ENCODE measurements at places on chromosomes 5 and 9.

DNA sequence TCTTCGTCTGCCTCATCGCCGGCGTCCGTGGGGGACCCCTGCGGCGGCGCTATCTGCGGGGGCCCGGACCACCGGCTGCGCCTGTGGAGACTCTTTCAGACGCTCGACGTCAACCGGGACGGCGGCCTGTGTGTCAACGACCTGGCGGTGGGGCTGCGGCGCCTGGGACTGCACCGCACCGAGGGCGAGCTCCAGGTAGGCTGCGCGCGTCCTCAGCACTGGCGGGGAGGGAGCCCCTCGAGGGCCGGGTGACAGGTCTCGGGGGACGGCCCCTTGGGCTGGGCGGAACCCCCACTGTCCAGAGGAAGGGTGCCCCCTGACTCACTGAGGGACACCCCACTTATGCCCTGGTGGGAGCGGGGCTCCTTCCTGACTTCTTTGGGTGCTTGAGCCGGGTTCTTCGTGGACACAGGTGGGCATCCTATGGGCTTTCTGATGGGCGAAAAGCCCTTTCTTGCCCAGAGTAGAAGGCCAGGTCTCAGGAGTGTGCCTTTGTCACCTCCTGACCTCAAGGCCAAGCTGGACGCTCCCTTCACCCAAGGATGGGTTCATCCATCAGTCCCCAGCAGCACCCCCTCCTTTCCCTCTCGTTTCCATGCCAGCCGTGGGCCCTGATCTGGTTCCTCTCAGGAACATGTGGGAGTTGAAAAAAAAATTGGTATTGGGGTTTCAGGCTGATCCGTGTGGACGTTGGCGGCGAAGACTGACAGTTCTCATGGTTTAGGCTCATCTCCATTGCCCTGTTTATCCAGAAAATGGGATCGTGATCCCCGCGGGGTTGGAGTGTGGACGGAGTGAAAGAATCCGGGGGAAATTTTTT, 564 bp downstream of the SLC25A25 start:
- no peak for DNase-seq

DNA sequence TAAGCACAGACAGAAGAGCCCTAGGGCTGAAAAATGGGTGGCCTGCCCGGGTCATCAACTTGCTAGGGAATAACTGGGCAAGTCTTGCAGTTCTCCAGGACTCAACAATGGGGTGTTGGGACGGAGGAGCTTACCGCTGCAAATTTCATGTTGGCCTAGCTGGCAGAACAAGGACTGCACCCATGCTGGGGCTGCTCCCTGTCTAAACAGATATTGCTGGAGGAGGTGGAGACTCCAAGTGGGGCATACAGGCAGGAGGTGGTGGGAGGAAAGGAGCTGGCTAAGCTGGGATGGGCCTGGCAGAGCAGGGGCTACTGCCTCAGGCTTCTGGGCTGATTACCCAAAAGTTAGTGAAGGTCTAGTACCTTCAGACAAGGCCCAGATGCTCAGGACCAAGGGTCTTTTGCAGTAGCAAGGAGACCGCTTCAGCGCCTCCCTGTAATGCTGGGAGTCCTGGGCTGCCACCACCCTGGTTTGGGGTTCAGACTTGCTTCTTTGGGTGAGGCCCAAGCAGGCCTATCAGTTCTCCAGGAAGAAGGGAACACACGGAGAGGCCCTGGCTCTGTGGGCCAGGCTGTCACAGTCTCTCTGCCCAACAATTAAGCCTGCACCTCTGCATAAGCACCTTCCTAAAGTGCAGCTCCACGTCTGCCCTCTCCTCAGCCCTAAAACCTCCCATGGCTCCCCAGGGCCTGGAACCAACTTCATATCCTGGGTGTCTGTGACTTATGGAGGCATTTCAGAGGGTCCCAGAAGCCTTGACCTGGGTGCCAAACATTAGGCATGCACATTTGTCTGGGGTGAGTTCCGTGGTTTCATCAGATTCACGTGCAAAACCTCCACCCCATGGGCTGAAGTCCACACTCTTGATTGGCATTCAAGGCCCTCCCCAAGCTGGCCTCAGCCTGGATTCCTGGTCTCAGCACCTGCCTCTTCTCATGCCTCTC, 24.2 kb upstream of the KIF12 start:
- DNase-seq = no peak

DNA sequence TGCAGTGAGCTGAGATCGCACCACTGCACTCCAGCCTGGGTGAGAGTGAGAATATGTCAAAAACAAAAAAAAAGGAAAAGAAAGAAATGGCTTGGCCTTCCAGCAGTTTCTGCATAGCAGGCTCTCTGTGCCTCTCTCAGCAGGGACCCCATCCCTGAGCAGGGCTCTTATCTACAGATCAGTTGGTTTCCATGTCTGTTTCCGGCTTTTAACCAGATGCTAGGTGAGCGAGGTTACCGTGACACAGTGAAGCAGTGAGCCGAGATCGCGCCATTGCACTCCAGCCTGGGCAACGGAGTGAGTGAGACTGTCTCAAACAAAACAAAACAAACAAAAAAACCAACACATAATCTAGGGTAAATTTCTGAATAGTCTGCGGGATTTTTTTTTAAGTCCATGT, 51.4 kb downstream of the COL5A1 start:
- no peak for DNase-seq

DNA sequence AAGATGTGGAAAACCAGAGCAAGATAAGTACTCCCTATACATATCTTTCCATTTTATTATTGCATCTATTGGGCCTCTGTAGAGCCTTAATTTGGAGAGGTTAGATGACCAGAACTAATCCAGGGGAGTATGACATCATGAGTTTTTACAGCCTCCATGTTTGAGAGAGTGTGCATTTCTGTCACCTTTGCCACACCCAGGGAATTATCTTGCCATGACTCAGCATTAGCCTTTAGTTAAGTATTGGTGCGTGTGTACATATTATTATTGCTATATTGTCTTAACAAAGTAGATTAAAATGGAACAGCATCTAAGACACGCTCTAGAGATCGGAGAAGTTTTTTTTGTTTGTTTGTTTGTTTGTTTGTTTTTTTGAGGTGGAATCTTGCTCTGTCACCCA, 27.6 kb downstream of the DIMT1 start:
- no peak for DNase-seq

- DNase-seq = no peak
Observed at GRCh38 chr9:94703488-94704140, 22.9 kb upstream of the AOPEP start.

DNA sequence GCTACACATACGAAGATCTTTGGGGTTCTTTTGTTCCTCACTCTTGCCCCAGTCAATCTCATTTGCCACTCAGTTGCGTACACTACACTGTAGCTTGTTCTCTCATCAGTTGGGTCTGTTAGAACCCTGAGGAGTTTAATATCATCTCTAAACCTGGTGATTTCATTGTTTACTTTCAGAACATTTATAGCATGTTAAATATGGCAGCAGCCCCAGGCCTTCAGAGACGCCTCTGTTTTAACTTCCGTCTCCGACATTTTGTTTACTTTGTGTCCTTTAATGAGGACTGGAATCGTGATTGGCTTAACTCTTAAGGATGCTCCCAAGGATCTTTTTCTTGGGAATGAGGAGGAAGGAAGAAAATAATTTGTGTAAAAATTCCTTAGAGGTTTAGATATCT, 510.1 kb downstream of the NR2F1-AS1 start:
- no peak for DNase-seq

- peak; percentile 54 for DNase-seq
Observed at GRCh38 chr9:131608493-131609037, 63.2 kb downstream of the PRRT1B start.

DNA sequence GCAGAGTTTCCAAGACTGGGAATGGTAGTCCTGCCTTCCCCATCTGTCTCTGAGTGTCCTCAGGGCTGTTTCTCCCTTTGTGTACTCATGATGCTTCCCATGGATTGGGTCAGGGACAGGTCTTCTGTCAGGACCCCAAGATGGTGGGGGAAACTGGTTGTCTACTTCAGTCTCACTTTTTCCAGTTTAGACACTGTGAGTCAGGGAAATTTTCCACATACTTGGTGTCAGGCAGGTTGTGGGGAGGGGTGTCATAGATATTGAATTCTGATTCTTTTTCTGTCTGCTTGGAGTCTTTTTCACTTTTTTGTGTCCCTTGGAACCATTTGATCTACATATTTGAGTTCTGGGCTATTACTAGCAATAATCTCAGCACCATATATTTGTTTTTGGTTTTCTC, 10.3 kb downstream of the POLK start:
- no peak for DNase-seq

DNA sequence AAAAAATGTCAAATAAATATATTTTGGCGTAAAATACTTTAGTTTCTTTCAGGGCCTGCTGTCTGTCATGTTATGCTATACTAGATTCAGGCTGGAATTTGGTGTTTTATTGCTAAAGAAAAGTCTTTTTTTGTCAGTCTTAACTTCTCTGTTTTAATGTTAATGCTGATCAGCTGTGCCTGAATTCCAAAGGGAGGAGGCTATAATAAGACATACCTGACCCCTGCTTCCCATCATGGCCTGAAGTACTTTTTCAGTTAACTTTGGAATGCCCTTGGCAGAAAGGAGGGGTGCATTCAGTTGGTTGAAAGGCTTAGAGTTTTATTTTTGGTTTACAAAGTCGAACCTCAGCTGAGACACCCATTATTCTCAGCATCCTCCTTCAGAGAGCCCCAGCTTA, 58.1 kb upstream of the PANK3 start:
- no peak for DNase-seq

GRCh38 chr5:29780401-29780800, 1413.1 kb upstream of the CDH6 start:
- no peak for DNase-seq

DNA sequence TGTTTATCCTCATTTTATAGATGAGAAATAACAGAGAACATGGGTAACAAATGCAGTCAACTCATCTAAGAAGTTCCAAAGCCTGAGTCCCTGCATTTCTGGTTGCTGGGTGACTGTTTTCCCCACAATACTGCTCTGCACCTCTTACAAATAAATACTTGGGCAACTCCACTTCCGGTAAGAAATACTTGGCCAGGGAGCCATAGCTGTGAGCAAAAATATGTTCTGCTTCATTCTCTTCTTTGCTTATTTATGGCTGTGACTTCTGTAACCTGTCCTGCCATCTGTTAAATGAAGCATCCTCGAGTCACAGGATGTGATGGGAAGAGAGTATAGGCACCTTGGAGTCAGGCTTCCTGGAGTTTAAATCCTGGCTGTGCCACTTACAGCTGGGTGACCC, 49.9 kb downstream of the GDNF start:
- DNase-seq = no peak

- no peak for DNase-seq
Observed at GRCh38 chr5:56447656-56448055, 214.5 kb upstream of the ANKRD55 start.

- no peak for DNase-seq
Observed at GRCh38 chr5:131637694-131638093, 2.7 kb upstream of the RAPGEF6 start.

DNA sequence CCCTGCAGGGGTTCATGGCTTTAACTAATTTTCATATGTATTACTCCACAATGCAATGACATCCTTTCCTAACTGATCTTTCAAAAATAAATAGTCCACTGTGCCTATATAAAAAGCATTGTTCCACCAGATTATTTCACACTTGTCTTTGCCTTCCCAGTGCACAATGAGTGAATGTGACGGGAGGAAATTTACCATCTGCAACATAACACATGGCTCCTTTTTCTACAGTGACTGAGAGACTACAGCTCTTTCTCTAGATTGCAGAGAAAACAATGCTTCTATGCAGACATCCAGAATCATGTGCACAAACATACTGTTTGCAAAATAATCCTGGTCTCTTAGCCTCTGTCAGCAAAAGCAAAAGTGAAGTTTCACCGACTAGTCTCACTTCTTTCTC, 483.7 kb upstream of the PIK3R1 start:
- DNase-seq = no peak

DNA sequence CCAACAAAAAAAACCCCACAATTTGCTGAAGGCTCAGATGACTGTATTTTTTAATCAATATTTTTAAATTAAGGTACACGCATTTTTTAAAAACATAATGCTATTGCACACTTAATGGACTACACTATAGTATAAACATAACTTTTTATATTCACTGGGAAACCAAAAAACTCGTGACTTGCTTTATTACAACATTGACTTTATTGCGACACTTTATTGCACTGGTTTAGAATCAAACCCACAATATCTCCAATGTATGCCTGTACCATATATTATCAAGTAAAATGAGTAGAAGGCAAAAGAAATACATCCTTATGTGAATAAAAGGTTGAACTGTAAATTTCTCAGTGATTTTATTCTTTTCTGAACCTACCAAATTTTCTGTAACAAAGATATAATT, 53.7 kb downstream of the RICTOR start:
- no peak for DNase-seq

DNA sequence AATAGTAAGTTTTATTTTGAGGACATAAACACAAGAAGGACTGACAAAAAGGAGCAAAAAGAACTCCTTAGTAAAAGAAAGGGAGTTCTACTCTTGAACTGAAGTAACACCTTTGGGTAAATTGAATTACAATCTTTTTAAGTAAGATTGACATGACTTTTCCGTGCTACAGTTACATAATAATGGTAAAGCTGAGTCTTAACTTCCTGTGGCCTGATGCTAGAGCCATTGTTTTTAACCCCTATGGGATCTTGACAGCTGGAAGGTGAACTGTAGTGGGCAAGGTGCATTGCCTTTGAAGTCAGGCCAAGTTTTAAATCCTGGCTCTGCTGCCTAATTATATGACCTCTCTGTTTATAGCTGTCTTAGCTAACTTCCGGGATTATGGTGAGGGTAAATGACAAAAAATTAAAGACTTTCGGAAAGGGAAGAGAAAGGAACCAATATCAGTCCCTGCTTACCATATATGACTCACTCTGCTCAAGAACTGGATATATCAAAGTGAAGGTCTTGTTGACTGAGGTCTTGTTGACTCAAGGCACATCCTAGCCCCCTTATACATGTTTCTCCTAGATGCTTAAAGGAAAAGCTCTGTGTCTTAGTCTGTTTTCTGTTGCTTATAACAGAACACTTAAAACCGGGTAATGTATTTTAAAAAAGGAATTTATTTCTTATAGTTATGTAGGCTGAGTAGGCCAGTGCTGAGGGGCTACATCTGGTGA, 6.8 kb downstream of the HSD17B4 start:
- DNase-seq = no peak

DNA sequence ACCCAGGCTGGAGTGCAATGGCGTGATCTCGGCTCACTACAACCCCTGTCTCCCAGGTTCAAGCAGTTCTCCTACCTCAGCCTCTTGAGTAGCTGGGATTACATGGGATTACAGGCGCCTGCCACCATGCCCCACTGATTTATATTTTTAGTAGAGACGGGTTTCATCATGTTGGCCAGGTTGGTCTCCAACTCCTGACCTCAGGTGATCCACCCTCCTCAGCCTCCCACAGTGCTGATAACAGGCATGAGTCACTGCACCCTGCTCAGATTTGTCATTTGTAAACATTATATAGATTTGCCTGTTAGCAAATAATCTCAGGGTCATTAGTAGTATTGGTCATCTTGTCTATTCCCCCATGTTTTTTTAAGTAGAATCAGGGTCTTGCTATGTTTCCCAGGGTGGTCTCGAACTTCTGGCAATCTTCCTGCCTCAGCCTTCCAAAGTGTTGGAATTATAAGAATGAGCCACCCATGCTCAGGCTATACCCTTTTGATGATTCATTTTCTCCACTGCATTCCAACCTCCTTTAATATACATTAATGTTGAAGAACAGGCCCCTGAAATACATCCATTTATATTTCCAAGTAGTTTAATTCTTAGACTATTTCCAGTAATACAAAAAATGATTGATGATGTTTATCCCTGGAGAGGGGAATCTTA, 17.3 kb downstream of the CENPH start:
- DNase-seq = no peak

GRCh38 chr5:132383261-132383660, 13.8 kb downstream of the SLC22A5 start:
- DNase-seq = no peak
